ENCODE measurements at places on chromosomes 1 and 21.

- peaks cover 4% of the 10 kb centered on the region for H3K27me3 ChIP-seq
- H3K4me3 ChIP-seq = no peak overlapping the region
- no peak for DNase-seq
Measured at GRCh38 chr1:29754573-29755375, 518.5 kb downstream of the PTPRU start.

DNA sequence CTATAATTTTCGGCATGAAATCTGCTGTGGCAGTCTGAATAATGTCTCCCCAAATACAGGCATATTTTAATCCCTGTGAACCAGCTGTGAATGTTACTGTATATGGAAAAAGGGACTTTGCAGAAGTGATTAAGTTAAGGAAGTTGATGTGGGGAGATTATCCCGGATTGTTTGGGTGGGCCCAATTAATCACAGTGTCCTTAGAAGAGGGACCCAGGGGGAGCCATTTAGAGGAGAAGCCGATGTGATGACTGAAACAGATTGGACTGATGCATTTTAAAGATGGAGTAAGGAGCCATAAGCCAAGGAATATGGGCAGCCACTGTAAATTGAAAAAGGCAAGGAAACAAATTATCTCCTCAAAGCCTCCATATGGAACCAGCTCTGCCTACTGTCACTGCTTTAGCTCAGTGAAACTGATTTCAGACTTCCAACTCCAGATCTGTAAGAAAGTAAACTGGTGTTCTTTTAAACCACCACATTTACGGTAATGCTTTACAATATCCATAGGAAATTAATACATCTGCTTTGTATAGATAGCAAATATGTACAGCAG is 61.1 kb upstream of the GPR88 start:
- H3K4me3 ChIP-seq = no peak overlapping the region
- H3K36me3 ChIP-seq = peaks cover 59% of the 10 kb centered on the region
- H3K27me3 ChIP-seq = no peaks in the 10 kb centered on the region
- no peak overlapping the region for H3K27ac ChIP-seq
- DNase-seq = no peak
- no peaks in the 10 kb centered on the region for H3K4me1 ChIP-seq

DNA sequence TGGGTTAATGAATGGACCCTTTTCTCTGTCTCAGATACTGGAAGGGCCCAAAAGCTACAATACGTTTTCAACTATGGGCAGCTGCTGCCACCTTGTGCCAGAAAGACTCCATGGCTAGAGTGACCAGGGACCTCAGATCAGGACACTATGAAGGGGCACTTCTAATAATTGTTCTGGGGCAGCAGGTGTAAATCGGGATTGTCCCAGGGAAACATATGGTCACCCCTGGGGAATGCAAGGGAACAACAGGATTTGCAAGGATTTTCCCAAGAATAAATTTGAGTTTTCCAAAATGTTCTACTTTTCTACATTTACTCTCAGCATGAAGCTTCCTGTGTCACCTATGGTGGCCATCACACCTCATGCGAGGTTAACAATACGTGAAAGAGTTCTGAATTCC is 12.0 kb upstream of the FCAMR start:
- no peak overlapping the region for H3K4me3 ChIP-seq
- no peaks in the 10 kb centered on the region for H3K4me1 ChIP-seq
- no peaks in the 10 kb centered on the region for H3K36me3 ChIP-seq
- H3K27ac ChIP-seq = no peak overlapping the region

- no peaks in the 10 kb centered on the region for H3K36me3 ChIP-seq
- peak overlapping the region; percentile 91 for H3K27ac ChIP-seq
- no peak overlapping the region for H3K4me3 ChIP-seq
- peaks cover 5% of the 10 kb centered on the region for H3K27me3 ChIP-seq
- DNase-seq = no peak
Measured at GRCh38 chr1:151947140-151947539, 37.8 kb upstream of the THEM4 start.

- no peaks in the 10 kb centered on the region for H3K4me1 ChIP-seq
- no peak overlapping the region for H3K27ac ChIP-seq
- H3K27me3 ChIP-seq = peaks cover 28% of the 10 kb centered on the region
- H3K36me3 ChIP-seq = no peaks in the 10 kb centered on the region
- H3K4me3 ChIP-seq = no peak overlapping the region
- DNase-seq = peak; percentile 29
Measured at GRCh38 chr1:231091831-231092301, 51.8 kb upstream of the FAM89A start.

DNA sequence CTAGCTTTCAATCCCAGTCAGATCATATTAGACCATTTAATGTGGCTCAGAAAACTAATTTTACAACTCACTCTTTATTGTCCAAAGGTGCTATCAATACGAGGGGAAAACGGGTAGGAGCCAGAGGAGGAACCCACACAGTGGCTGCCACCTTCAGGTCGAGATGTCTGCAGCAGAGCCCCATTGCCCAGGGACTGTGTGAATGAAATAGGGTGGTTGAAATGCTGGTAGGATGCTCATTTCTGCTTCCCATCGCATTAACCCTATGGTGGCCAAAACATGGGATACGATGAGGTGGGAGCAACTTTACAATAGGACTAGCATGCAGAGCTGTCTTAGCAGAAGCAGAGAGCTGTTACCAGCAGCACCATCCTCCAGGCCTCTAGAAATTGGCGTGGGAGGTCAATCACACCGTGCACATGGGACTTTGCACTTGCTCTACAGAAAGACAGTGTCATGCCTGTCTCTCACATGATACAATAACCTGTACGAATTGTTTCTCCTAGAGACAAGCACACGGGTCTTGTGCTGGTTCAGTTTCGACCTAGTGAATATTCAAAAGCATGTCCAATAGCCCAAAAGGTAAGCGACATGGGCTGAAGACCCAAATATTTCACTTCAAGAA is 69.5 kb upstream of the DESI2 start:
- H3K27ac ChIP-seq = no peak overlapping the region
- H3K27me3 ChIP-seq = no peaks in the 10 kb centered on the region
- no peak overlapping the region for H3K4me3 ChIP-seq
- no peak for DNase-seq
